Activated CD8-positive, alpha-beta T cell treated with anti-CD3 and anti-CD28 coated beads for 36 hours (primary cell): ENCODE measurements at places on chromosomes 3 and 15.

GRCh38 chr3:41847679-41848078 is 114.2 kb downstream of the ULK4 start:
- no peak for DNase-seq

DNA sequence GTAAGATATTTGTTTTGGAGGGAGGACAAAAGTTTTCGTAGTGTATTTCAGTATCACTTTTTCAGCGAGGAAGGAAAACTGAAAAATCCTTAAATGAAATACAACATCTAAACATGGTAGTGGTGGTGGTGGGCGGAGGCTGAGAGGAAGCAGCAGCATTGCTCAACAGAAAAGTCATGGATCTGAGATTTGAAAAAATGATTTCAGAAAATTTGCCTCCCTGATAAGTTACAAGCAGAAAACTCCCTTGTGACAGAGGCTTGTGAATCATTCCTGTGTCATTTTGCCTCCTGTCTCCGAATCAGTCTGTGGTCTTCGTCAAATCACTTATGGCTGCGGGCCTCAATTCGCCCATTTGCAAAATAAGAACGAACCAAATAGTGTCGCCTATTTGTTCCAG is 965 bp upstream of the CRBN start:
- no peak for DNase-seq

- DNase-seq: no peak
Measured at GRCh38 chr3:40924559-40925141, 274.7 kb upstream of the CTNNB1 start.

DNA sequence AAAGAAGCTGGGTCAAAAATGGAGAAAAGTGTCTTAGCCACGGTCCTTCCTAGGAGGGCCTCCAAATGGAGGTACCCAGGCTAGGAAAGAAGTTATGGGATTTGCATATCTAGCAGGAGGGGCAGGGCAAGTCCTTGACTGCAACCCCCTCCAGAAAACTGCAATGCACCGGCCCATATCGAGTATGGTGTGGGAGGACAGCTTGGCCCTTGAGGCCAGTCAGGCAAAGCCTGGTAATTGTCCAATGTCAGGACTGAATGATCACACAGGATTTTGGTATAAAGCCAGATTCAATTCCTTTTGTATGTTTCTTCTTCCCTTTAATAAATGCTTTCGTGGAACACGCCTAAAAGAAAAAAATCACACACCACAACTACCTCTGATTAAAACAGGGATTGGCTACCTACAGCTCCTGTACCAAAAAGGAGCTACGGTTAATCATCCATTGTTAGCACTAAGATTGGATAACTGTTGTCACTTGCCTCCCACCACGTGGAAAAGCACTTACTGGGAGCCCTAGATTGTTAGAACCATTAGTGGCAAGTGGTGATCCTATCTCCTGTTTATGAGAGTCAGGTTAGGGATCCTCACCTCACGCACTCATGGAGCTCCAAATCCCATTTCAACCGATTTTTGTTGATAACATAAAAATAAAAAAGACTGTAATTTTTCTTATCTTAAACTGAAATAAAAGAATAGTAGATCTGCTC is 1.2 kb downstream of the ZNF770 start:
- no peak for DNase-seq

- no peak for DNase-seq
Measured at GRCh38 chr3:159978918-159979703, 9.5 kb upstream of the IL12A start.

DNA sequence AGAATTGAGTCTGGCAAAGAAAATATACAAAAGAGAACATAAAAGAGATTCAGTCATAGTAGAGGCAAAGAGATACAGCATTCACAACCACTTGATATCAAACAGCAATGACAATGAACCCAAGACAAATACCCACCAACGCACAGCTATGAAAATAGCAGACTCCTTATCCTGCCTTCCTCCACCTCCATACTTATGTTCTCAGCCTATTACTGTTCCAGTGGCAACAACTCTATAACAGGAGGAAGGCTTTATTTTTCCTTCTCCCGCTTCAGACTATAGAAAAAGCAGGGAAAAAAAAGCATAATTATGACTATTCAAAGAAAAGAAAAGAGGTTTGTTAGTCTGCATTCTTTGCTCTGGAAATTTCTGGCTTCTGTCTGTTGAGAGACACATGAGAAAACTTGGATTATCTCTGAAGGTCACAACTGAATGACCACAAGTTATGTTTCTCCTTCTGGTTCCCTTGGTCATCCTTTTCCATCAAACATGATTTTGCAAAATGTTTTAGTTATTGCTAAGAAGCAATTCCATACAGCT is 81.2 kb upstream of the PLXND1 start:
- no peak for DNase-seq

DNA sequence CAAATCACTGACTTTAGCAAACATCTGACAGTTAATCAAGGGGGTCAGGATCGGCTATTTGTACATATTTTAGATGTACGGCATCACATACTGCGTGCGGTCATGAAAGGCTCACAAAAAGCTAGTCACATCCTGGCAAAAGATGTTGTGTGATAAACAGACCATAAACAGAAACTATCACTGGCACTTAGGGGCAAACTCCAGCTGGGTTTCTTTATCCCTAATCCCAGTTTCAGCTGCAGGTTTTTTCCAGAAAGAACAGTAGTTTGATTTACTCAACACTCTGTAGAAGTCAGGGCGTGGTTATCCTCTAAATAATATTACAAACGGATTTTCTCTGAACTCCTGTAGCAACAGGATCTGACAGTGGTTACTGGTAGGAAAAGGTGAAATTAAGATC is 112.4 kb upstream of the BHLHE40 start:
- DNase-seq: no peak

GRCh38 chr15:77119446-77119845 is 48.5 kb upstream of the TSPAN3 start:
- DNase-seq: no peak

- no peak for DNase-seq
Measured at GRCh38 chr3:126683069-126683468, 21.0 kb upstream of the CHCHD6 start.

GRCh38 chr3:197554196-197554561 is 1.6 kb downstream of the BDH1 start:
- DNase-seq: no peak

DNA sequence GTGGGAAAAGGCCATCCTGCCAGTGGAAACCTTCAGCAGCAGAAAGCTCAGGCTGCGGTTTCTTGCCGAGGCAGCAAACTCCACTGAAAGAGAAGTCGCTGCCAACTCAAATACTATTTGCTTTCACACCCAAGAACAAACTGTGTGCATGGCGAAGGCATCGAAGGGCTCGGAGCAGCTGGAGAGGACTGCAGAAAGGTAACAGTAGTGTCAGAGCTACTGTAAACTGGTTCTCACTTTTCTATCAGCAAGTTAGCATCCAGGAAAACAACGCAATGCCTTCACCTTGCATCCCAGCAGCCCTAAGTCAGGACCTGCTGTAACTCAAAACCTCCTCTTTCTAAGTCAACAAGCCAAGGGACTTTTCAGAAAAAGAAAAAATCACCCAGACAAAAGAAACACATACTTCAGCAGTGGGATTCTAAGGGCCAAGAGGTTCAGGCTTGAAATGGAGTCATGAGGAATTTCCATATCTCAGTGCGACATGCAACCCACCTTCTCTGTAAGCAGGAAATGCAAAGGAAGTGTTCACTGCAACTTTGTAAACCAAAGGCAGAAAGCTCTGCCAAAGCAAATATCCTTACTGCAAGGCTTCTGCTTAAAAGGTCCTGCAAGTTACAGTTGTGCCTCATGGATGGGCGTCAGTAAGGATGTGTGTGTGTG is 193.5 kb downstream of the FOXP1 start:
- peak; percentile 48 for DNase-seq

DNA sequence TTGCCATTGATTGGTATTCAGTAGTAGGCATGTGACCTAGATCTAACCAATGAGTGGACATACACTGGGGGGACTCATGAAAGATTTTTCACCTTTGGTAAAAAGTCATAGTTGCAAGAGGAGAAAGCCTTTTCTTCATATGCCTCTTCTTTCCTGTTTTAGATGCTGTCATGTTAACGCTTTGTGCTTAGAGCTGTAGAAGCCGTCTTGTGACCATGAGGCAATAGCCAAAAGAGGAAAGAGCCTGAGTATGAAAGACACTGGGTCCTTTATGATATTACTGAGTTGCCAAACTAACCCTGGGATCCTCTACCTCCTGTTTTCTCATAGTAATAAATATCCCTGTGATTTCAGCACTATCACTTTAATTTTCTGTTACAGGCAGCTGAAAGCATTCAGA is 396.0 kb downstream of the FHIT start:
- DNase-seq: no peak

- DNase-seq: no peak
Measured at GRCh38 chr3:13017361-13018042, 55.7 kb downstream of the IQSEC1 start.

- peak; percentile 80 for DNase-seq
Measured at GRCh38 chr15:76060118-76060989, 569 bp downstream of the TMEM266 start.

DNA sequence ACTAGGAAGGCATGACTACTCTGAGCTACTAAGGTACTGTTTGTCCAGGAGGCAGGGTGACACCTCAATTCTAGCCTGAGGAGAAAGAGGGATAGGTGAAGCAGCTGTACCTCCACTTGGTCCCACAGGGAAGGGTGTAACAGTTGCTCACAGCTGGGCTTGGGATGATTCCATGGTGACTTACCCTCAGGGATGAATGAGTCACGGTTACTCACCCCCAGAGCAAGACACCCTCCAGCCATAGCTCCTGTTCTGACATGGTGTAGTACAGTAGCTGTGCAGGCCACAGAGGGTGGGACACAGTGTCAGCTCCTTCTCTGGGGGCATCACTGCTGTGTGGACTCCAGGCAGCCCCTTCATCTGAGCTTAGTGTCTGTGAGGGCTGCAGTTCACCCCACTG is 868.6 kb upstream of the SEMA6D start:
- no peak for DNase-seq

- peak; percentile 69 for DNase-seq
Measured at GRCh38 chr3:37899101-37899707, 37.5 kb downstream of the CTDSPL start.

DNA sequence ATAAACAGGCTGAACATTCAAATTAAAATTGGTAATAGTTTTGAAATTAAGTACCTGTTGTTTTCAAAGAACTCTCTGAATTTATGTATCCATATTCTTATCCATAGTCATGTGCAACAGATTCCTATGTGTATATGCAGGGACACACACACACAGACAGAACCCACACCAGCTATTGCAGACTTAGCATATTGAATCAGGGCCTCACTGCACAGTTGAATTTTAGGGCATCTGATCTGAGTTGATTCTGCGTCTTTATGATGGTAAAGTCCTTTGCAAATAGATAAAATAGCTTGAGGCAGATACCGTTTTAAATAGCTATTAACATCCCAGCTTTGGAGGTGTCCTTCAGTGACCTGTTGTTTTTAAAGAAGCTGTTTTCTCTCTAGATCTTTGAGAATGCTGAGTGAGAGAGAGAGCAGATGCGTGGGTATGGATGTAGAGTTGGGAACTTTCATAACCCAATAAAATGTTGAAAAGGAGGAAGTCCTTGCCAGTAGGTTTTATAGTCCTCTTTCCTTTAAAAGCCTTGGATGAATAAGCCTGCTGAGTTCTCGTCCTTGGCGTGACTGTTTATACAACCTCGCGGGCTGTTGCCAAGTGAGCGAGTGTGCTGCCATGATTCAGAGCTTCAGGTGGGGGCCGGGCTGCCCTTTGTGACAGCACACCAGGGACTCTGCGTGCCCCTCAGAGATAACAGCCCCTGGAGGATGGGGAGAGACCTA is 18.3 kb downstream of the MYZAP start:
- no peak for DNase-seq
